ENCODE measurements at places on chromosomes 3 and 15.

- DNase-seq, result no peak
These were observed 15.2 kb downstream of the RFTN1 start for GRCh38 chr3:16498130-16498890.

GRCh38 chr15:69305933-69306568 is 7.3 kb downstream of the PAQR5 start:
- peak; percentile 67 for DNase-seq

DNA sequence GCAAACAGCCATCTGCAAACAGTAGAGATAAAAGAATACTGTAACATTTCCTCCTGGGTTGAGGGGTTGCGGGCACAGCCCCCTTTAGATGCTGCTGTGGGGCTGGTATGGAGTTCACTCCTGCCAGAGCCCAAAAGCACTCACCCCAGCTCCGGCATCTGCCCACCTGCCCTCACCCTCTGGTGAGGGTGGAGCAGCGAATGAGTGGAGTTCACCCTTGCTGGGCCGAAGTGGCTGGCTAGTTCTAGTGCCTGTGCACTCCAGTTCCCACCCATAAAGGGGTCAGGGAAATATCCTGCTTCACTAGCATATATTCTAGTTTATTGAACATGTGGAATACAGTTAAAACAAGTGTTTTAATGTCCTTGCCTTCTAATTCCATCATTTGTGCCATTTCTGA is 209.7 kb upstream of the SGO1 start:
- no peak for DNase-seq

GRCh38 chr3:195221876-195222617 is 48.9 kb downstream of the XXYLT1 start:
- no peak for DNase-seq

DNA sequence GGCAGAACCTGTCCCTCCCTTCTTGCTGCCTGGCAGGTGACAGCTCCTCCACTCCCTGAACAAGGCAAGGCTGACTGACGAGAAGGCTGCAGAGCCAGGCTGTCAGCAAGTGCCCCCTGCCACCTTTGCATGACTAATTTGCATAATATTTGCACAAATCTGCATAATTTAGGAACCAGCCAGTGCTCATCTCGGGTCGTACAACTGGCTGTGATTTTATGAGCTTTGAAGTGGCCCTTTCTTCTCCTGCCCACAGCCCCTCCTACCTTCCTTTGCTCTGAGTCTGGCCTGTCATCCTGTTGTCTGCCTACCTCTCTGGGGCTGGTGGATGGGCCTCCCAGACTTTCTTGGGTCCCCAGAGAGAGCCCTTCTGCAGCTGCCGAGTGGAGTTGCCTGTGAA is 58.9 kb downstream of the LINGO1 start:
- no peak for DNase-seq

- DNase-seq, result no peak
These were observed 22.0 kb downstream of the OR5H15 start for GRCh38 chr3:98188545-98188944.

DNA sequence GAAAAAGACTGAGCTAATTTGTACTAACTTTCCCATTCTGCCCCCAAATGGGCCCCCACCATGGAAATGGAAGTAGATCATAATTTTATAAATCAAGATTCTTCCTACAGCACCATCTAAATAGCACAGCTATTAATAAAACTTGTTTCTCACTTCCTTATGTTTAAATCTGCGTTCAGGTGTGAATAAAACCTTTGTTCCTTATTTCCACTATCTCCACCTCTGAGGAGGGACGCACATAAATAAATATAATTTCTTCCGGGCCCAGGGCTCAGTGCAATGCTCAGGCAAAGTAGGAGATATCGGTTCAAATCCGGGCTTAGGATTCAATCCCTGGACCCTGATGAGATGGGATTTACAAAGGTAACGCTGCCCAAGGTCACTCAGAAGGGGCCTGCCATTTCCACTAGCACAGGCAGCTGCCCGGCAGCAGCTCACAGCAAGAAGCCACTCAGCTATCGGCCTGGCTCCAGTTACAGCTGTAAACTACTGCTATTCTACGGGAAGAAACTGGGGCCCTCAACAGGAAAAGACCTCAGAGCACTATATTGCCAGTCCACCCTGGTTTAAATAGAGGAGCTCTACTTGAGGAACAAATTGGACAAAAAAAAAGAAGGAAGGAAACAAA is 52.5 kb downstream of the FOXP1 start:
- DNase-seq, result no peak

- DNase-seq, result no peak
These were observed 106.5 kb downstream of the P3H2 start for GRCh38 chr3:190013943-190014924.

GRCh38 chr3:28672406-28672805 is 323.8 kb upstream of the AZI2 start:
- DNase-seq, result peak; percentile 55

DNA sequence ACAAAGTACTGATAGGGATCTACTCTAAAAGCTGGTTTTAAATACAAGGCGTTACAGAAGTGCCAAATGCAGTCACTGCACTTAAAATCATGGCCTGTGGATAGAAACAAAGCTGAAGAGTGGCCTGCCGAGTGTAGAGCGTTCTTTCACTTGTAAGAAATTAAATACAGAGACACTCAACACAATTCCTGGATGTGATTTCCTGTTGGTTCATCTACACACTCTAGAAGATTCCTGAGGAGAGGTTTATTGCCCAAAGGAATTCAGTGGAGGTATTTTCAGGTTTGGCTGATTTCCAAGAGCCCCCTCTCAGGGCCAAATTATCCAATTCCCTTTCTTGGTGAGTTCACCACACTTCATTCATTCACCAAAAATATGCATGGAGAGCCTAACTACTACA is 200.3 kb upstream of the IL12A start:
- peak; percentile 68 for DNase-seq

GRCh38 chr3:43627360-43627759 is 5.5 kb upstream of the ANO10 start:
- no peak for DNase-seq

- no peak for DNase-seq
These were observed 437.8 kb downstream of the RBMS3 start for GRCh38 chr3:29718661-29719065.

GRCh38 chr3:55313666-55314065 is 173.4 kb downstream of the WNT5A start:
- DNase-seq, result no peak

GRCh38 chr3:112056451-112056929 is 22.0 kb downstream of the TMPRSS7 start:
- DNase-seq, result peak; percentile 78

DNA sequence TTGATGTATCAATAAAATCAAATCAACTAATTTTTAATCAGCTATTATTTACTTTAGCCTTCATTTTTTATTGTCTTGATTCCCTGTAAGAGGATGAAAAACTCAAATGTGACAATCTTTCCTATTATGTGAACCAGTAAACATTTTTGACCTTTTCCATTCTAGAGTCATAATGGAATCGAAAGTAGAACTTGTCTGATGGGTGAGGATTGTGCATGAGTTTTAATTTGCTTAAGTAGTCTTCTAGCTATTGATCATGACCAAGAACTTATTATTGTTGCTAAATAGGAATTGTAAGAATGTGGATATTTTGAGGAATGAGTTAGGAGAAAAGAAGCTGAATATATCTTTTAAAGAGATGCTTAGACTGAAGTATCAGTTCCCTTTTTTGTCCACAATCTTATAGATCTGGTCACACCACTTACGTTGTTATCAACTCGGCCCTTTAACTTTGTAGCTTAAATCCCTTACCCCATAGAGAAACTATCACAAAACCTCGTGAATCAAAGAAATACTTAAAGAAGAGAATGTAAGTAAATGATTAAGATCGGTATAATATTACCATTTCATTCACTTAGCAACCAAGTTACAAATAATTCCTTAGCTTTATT is 147.3 kb downstream of the TP63 start:
- DNase-seq, result no peak

GRCh38 chr3:39937315-39937714 is 127.9 kb downstream of the MYRIP start:
- no peak for DNase-seq

GRCh38 chr3:86416334-86416733 is 574.6 kb downstream of the VGLL3 start:
- DNase-seq, result no peak

DNA sequence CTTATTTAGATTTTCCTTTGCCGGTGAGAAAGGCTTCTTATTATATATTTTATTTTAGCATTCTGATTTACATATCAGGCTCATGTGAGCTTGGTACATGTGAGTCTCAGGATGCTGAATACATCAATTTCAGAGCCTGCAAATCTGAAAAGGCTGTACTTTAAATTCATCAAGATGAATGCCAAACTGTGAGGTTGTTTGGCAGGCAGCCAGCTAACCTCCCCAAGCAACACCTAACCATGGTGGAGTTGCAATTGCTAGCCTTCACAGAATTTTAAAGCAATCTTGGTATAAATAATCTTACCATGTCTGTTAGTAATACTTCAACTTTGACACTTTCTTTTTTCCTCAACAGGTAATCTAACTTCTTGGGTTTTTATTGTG is 252.5 kb downstream of the CDIN1 start:
- DNase-seq, result no peak

DNA sequence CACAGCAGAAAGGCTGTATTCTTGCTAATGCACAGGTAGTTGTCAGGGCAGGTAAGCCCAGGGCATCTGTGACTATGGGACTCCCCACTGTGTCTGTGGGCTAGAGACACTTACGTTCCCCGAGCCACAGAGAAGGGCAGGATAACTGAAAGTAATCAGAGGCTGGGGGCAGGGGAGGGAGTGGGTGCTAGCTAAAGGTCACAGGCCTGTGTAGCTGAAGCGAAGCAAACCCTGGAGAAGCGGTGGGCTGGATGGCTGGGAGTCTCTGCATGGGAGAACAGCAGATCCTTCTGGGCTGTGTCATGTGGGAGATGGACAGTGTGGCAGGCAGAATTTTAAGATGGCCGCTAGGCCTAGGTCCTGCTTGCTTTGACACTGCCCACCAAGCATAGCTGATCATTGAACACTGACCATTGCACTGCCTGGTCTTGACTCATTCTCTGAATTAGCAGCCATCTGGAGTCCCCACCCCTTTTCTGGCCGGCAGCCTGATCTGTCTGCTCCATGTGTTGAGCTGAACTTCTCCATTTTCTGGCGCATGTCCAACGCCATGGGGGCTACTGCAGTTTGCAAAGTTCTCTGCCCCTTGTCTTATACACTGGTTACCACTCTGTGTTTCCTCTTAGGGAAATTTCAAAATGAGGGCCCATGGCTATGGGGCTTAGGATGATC is 110.0 kb downstream of the DGKG start:
- no peak for DNase-seq

- no peak for DNase-seq
These were observed 29.4 kb downstream of the ULK4 start for GRCh38 chr3:41932464-41932863.

- peak; percentile 90 for DNase-seq
These were observed 590.8 kb downstream of the FOXP1 start for GRCh38 chr3:70992562-70993204.

- no peak for DNase-seq
These were observed 19.4 kb downstream of the SLC6A11 start for GRCh38 chr3:10835406-10835805.

DNA sequence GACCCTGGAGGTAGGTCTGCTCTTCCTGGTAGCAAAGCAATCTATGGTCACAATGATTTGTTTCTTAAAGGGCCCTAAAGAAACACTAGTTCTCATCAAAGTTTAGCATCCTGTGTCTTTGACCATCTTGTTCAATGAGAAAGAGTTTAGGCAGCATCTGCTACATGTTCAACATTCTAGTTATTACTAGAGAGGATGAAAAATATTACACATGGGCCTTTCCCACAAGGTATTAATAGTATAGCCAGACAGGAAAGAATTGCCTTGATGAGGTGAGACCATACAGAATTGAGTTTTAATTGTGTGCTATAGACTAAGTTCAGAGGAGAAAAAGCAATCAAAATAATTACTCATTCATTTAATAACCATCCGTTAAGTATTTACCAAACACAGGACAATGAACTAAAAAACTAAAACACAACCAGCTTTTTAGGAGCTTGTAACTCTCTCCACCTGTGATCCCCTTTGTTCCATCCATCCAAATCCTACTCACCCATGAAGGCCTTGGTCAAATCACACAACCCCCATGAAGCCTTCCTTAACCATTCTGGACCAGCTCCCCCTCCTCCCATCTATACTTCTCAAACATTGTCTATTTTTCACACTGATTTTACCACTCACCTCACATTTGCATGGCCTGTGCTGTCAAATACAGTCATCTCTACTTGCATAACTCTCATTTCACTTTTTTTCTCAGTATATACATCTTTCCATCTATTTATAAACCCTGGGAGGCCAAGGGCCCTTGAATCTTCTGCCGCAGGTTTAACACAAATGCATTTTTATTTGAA is 122.9 kb downstream of the RORA start:
- no peak for DNase-seq

DNA sequence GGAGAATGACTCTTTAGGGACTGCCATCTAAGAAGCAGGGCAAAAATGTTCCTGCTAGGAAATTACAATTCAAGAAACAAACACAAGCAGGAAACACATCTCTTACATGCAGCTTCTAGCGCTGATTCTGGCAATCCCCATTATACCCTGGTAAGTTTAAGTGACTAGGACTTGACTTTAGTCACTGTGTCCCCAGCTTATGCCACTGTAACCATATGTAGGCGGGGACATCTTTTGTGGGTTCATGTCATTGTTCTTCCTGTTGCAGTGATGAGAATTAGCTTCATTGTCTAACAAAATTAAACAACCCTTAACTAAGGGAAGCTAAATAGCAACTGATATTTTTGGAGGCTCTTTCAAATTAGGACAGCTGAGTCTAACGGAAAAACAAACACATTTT is 17.9 kb upstream of the FAM81A start:
- no peak for DNase-seq

DNA sequence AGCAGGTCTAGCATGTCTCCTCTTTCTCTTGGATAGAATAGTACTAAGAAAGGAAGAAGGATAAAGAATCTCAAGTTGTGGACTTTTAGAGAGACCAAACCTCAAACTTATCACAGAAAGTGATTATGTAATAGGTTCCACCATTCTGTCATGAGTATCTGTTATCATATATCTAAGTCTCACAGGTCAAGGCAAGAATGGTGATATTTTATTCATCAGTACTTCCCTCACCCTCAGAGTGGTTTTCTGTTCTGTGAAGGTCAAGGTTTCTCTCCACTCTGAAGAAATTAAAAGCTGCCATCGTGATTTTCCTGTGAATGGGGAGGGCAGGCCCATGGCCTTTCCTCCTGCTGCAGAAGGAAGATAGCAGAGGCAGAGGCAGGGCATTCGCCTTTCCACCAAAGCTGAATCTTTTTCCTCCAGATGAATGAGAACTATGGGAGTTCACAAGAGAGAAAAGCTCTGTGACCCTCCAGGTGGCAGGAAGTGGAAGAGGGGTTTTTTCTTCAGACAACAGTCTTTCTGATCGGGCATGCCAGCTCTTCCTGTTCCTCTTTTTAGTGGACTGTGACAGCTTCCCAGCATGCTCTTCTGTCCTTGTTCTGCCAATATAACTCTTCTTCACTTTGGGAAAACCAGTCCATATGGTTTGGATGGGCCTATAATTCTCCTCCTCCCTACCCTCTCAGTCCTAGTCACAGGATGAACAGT is 37.1 kb upstream of the CCK start:
- no peak for DNase-seq

DNA sequence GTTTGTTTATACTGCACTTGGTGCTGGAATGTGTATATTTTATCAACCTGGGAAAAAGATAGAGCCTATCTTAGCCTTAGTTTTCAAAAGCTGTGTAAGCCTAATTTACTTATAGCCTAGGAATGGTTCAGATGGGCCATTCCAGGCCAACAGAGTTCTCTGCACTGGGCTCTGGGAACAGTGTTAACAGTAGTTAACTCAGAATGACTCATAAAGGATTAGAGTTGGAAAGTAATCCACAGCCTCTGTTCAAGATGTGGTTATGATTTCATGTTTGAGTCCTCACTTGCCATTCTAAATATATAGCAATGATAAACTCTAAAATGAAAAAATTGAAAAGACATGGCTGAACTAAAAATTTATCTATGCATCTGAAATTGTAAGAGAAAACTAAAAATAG is 22.6 kb upstream of the PEX5L start:
- peak; percentile 9 for DNase-seq

Measured in fibroblast of skin of back (primary cell).